H1 (cell line): ENCODE measurements at places on chromosomes 6 and 20. TPM values are rescaled to one million over a fixed set of nuclear protein-coding genes. Genes with fewer than 3 reads are reported as not detected.

KIZ gene
- 12.7 and 13.0 TPM in 2 replicates for polyA plus RNA-seq

RSPH9 gene
- polyA plus RNA-seq = 0.23 and 0.25 TPM in 2 replicates

PLCB1 gene
- 2.6 and 2.7 TPM in 2 replicates for polyA plus RNA-seq

NHSL1 gene
- 7.2 and 12.5 TPM in 2 replicates for polyA plus RNA-seq

MAP3K7 gene
- 14.8 and 27.3 TPM in 2 replicates for polyA plus RNA-seq

CD164 gene
- 49.1 and 69.3 TPM in 2 replicates for polyA plus RNA-seq

EMILIN3 gene
- 5.2 TPM in 2 replicates for polyA plus RNA-seq

KHDRBS2 gene
- 5.2 and 5.5 TPM in 2 replicates for polyA plus RNA-seq

ZC2HC1B gene
- polyA plus RNA-seq = not detected in 2 replicates

C6orf132 gene
- 31.5 and 33.8 TPM in 2 replicates for polyA plus RNA-seq

HNF4A gene
- polyA plus RNA-seq = 0.03 TPM in 1 of 2 replicates, not detected in the other

PKIB gene
- polyA plus RNA-seq = 13.5 and 14.5 TPM in 2 replicates

MATN4 gene
- 2.1 and 3.6 TPM in 2 replicates for polyA plus RNA-seq

PDE10A gene
- 1.1 TPM in 2 replicates for polyA plus RNA-seq

MAP3K5 gene
- 0.41 and 0.63 TPM in 2 replicates for polyA plus RNA-seq

B3GAT2 gene
- 0.47 and 0.83 TPM in 2 replicates for polyA plus RNA-seq

TULP1 gene
- polyA plus RNA-seq = 3.2 and 4.4 TPM in 2 replicates

C20orf96 gene
- 19.2 and 19.3 TPM in 2 replicates for polyA plus RNA-seq

CPXM1 gene
- 81.9 and 90.9 TPM in 2 replicates for polyA plus RNA-seq

EDN3 gene
- 0.24 and 0.38 TPM in 2 replicates for polyA plus RNA-seq

TTLL9 gene
- 0.06 and 0.19 TPM in 2 replicates for polyA plus RNA-seq

KCNK16 gene
- not detected in 2 replicates for polyA plus RNA-seq

MUCL3 gene
- 0.15 and 0.22 TPM in 2 replicates for polyA plus RNA-seq

SRSF12 gene
- polyA plus RNA-seq = 1.8 and 2.6 TPM in 2 replicates

TCF21 gene
- polyA plus RNA-seq = 0.05 and 0.06 TPM in 2 replicates

ACSS1 gene
- polyA plus RNA-seq = 3.3 and 3.4 TPM in 2 replicates
